M059J (cell line): ENCODE measurements at places on chromosomes 7 and 10.

- peak; percentile 66 for DNase-seq
These were observed 155.5 kb upstream of the LYZL2 start for GRCh38 chr10:30784897-30785605.

- DNase-seq: no peak
These were observed 102.0 kb upstream of the RPA3 start for GRCh38 chr7:7820409-7820808.

DNA sequence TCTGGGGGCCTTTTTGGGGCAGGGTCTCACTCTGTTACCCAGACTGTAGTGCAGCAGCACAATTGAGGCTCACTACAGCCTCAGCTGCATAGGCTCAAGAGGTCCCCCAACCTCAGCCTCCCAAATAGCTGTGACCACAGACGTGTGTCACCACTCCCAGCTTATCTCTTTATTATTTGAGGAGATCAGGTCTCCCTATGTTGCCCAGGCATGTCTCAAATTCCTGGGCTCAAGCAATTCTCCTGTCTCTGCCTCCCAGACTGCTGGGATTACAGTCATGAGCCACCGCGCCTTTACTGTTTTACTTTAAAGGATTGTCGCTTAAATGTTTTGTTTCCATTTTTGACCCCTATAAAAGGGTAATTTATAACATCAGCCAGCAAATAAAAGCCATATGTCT is 502.6 kb upstream of the AUTS2 start:
- DNase-seq: peak; percentile 40

GRCh38 chr7:108004220-108005142 is 1.5 kb upstream of the LAMB1 start:
- peak; percentile 93 for DNase-seq

DNA sequence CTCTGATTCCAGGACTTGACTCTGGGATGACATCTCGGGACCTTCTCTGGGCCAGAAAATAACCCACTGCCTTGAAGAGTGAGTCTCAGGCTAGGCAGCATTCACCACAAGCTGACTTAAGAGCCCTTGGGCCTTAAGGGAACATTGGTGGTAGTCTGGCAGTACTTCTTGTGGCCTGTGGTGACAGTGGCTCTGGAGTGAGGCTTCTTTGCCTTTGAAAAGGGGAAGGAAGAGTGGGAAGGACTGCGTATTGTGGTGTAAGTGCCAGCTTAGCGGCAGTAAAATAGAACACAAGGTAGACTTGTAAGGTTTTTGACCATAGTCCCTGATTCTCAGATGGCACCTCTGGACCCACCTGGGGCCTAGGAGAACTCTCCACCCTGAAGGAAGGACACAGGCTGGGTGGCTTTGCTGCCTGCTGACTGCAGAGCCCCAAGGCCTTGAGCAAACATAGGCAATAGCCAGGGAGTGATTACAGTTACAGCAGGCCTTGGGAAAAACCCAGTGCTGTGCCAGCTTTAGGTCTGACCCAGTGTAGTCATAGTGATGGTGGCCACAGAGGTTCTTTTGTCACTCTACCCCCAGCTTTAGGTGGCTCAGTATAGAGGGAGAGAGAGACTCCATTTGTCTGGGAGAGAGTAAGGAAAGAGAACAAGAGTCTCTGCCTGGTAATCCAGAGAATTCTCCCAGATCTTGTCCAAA is 483.9 kb downstream of the SH2D4B start:
- no peak for DNase-seq

- no peak for DNase-seq
These were observed 21.3 kb downstream of the PTPN12 start for GRCh38 chr7:77558284-77558967.

GRCh38 chr7:112267944-112268691 is 61.6 kb downstream of the ZNF277 start:
- no peak for DNase-seq

DNA sequence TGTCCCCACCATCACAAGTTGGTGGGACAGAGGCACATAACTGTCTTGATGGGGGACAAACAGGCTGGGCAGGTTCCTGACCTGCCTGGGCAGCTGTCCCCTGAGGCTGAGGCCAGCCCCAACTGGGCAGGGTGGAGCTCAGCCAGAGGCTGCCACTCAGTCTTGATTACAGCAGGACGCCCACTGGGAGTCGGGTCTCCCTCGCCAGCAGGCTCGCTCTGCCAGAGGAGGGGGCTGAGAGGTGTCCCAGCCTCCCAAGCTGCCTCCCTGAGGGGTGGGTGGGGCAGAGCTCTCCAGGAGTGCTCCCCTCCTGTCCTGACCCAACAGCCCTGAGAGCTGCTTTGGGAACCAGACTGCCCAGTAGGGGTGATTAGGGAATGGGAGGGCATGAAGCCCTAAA is 1.8 kb upstream of the CAMK2G start:
- DNase-seq: no peak

- no peak for DNase-seq
These were observed 38.5 kb upstream of the EBF3 start for GRCh38 chr10:130002606-130003005.

GRCh38 chr10:132163278-132163765 is 23.4 kb upstream of the DPYSL4 start:
- peak; percentile 15 for DNase-seq

DNA sequence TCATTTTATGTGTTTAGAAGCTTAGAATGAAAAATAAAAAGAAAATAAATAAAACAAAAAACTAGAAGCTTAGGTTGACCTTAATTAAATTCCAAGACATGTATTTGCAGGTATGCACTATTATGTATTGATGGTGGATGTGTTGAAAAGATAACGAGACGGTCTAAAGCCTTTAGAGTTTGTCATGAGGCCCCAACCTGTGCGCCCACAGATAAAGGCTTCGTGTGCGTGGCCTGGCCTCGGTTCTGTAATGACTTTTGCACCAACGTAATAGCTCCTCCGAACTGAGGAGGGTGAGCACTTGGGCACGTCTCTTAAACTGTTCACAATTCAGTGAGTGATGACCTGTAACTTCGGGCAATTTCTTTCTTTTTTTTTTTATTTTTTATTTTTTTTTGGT is 43.7 kb upstream of the NCAPG2 start:
- no peak for DNase-seq

GRCh38 chr10:77494327-77494726 is 143.3 kb downstream of the KCNMA1 start:
- peak; percentile 59 for DNase-seq

- peak; percentile 20 for DNase-seq
These were observed 283.9 kb downstream of the PLXDC2 start for GRCh38 chr10:20100171-20100570.

DNA sequence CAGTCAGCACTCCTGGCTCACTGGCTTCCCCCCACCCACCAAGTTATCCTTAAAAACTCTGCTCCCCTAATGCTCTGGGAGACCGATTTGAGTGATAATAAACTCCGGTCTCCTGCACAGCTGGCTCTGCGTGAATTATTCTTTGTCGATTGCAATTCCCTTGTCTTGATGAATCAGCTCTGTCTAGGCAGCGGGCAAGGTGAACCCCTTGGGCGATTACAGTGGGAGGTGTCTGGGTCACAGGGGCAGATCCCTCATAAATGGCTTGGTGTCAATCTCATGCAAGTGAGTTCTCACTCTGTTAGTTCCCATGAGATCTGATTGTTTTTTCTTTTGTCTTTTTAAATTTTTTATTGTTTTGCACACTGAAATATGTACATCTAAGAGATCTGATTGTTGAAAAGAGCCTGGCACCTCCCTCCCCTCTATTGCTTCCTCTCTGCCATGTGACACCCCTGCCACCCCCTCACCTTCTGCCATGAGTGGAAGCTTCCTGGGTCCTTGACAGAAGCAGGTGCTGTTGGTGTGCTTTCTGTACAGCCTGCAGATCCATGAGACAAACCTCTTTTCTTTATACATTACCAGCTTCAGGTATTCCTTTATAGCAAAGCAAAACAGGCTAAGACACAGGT is 20.5 kb downstream of the OTUD1 start:
- peak; percentile 25 for DNase-seq

- no peak for DNase-seq
These were observed 8.5 kb upstream of the CHCHD1 start for GRCh38 chr10:73773152-73773879.

DNA sequence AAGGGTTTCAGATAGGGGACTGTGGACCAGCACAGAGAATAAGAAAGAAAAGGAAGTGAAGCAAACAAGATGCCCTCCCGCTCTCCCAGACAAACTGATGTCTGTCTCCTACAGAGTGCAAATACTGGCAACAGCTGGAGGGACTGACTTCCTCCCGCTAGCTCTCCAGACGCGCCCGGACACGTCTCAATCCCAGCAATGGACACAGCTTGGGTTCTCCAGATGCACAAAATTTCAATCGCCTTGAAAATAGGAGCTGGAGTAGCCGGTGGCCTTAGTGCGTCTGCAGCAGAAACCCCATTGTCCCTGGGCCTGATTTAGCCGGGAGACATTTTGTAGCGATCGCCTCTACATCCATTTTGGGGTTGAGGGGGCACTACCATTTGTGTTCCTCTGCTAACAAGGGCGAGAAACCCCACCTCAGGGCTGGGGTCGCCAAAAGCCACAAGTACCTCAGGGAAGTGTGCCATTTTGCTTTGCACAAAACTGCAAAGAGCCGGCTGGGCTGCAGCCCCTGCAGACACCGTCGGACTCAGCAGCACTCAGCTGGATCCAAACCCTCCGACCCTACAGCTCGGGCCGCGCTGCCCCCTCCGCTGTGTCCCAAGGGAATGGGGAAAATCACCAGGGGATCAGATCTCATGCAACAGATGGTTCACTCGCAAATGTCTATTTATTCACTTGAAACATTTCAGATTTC is 5.9 kb downstream of the CPA2 start:
- DNase-seq: no peak

- peak; percentile 18 for DNase-seq
These were observed 118.0 kb downstream of the CREB5 start for GRCh38 chr7:28530175-28530802.

DNA sequence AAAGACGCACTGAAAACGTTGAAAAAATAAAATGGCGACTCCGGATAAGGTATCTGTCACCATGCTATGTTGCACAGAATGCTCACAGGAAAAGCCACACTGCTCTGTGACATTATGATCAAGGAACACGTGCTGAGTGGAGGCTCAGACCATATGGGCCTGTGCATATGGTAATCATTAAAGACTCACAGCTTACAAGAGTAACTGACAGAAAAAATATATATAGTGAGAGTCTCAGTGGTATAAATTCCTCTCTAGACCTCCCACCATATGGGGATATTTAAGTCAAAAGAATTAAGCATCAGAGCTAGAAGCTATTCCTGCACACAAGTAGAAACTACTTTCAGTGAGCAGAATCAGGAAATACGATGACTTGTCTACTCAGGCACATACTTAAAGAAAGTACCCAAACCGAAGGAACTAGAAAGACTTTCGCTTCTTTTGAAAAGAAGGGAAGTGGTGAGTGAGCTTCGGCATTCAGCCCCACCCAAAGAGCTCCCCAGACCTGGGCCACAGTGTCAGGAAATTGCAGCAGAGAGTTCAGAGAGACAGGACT is 65.1 kb upstream of the MPP7 start:
- no peak for DNase-seq

DNA sequence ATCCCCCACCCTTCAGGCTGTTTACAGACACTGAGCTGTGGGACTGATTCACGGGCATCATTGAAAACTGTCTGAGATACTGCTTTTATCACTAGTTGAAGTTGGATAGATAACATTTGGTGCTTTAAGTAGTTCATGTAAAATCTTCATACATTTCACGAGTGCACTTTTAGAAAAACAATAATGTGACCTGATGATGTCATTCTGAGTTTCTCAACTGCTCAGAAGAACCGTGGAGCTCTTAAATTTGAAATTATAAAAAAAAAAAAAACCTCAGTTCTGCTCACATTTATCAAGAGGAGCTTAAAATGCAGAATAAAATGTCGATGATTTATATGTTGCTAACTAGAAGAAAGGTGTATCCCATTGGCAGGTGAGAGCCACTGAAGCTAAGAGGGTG is 81.5 kb downstream of the GALNT11 start:
- no peak for DNase-seq

DNA sequence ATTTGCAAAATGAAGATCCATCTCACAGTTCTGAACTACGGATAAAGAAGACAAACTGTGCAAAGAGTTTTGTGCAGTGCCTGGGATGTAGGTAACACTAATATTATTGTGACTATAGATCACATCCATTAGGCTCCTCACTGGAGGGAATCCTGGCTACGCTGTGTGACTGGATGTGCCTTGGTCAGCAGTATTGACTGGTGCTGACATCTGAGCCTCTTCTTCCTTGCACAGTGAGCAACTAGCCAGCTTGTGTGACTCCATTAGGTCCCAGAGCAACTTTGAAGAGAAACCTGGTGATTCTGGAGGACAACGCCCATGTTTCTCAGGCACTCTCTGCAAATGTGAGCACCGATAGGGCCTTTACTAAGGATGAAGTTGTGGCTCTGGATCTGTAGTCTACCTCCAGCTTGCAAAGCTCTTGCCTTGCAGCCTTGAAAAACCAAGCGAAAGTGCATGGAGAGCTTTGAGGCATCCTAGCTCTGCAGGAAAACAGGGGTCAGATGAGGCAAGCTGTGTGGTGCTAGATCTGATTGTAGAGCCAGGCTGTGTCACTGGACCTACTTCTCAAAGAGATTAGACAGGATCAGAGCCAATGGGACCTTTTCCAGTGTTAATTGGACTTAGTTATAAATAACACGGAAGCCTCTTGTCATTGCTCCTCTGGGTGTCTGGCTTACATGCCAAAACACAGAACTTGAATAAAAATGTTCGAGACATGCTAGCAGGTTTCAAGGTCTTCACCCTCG is 303.6 kb upstream of the LYZL1 start:
- no peak for DNase-seq

DNA sequence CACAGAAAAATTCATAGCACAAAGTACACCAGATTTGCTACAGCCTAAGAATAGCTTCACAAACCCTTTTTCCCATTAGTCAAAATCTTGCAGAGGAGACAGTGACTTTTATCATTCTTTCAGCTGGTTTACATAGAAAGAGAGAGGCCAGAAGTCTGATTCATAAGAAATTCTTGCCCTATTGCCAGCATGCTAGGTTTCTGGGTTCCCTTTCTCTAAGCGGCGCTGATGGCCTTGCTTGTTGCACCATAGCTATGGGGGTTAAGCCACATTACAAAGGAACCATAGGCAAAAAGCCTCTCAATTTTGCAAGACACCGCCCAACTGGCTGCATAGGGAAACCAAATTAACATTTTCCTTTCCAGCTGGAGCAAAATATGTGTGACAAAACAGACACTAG is 87.4 kb downstream of the ZNF467 start:
- peak; percentile 5 for DNase-seq

GRCh38 chr7:50805447-50806125 is 22.9 kb upstream of the GRB10 start:
- peak; percentile 89 for DNase-seq

GRCh38 chr10:72133517-72133916 is 45.2 kb upstream of the SPOCK2 start:
- peak; percentile 86 for DNase-seq

GRCh38 chr10:126250045-126250444 is 138.2 kb downstream of the ADAM12 start:
- DNase-seq: peak; percentile 55

- no peak for DNase-seq
These were observed 406.9 kb upstream of the PRKCQ start for GRCh38 chr10:6986927-6987326.

GRCh38 chr7:108108131-108108530 is 22.0 kb downstream of the LAMB4 start:
- DNase-seq: no peak
